ENCODE measurements at places on chromosomes 4 and X.

- no peak for DNase-seq
These were observed 880.4 kb upstream of the AGA start for GRCh38 chr4:178322524-178323183.

DNA sequence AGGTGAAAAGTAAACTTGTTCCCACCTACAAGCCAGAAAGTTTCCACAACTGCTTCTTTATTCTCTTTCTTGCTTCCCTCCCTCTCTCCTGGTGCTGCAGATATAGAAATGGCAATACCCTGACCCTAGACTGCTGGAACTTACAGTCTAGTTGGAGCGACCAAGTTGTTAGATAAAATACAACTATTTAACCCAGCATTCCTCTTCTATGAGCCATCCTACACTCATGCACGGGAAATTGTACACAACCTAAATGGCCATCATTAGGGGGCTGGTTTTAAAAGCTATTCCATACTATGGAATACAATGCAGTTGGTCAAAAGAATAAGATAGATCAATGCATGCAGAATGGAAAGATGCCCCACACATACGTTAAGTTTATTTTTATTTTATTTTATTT, 41.1 kb downstream of the PJA1 start:
- DNase-seq, result no peak

DNA sequence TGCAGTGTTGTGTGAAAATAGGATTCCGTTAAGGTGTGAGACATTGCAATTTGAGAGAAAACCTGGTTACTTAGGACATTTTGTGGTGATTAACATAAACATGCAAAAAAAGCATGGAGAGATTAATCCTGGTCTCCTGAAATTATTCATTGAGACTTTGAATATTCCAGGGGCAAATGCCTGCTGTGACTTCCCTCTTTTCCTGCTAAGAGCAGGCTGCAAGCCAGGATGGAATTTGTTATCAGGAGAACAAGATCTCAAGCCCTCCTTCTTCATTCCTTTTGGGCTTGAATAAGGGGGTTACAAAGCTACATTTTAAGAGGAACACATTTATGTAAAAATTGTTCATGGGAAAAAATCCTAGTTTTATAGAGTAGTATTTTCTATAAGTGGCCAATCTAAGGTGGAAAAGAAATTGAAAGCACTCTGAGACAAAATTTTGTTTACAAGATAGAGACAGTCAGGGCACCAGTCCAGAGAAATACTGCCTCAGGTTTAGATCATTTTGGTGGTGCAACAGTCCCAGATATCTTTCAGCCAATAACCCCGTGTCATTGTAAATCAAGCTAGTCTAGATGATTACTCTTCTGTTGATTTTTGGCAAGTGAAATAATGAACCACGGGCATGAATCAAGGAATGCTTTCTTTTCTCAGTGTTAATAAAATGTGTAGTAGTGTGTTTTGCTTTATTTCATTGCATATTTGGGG, 1528.3 kb upstream of the AGA start:
- no peak for DNase-seq

- no peak for DNase-seq
These were observed 228.7 kb downstream of the OPHN1 start for GRCh38 chrX:68204521-68205038.

GRCh38 chr4:40915318-40916217, 165.8 kb downstream of the NSUN7 start:
- DNase-seq, result no peak

DNA sequence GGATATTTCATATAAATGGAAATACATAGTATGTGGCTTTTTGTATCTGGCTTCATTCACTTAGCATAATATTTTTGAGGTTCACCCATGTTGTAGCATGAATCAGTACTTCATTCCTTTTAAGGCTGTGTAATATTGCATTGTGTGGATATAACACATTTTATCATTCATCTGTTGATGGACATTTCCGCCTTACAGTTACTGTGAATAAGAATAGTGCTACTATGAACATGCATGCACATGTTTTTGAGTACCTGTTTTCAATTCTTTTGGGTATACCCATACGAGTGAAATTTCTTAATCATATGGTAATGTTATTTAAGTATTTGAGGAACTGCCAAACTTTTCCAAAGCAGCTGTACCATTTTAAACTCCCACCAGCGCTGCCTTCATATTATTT, 539.6 kb upstream of the DIPK2B start:
- no peak for DNase-seq

DNA sequence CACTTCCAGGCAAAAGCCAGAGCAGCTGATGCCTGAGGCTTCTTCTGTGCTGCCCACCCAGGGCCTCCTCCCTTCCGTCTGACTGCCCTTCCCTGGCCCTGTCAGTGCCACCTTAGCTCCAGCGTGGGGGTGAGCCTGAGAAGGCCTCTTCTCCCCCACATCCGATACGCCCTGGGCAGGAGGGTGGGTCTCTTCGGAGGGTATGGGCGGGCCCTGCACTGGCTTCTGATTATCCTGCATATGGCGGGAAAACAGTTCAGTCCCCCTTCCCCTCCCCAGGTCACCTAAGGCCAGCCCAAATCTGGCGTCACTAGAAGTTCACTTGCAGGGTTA, 256.7 kb downstream of the FBXW7 start:
- no peak for DNase-seq

- DNase-seq, result no peak
These were observed 70.1 kb upstream of the TMLHE start for GRCh38 chrX:155682834-155683233.

DNA sequence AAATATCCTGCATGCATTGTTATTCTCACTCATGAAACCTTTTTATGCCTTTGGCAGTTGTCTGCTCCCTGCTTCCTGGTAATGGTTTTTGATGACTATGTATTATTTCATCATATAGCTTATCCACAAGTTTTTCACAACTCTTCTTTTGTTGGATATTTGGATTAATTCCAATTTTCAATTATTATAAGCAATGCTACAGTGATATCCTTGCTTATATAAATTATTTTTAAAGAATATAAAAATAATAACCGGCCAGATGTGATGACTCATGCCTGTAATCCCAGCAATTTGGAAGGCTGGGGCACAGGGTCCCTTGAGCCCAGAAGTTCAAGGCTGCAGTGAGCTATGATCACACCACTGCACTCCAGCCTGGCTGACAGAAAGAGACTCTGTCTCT, 47.0 kb downstream of the ASIC5 start:
- DNase-seq, result no peak

- DNase-seq, result no peak
These were observed 49.1 kb downstream of the SH3RF1 start for GRCh38 chr4:169221662-169222061.

GRCh38 chr4:38281371-38282071, 321.3 kb downstream of the PTTG2 start:
- peak; percentile 6 for DNase-seq

GRCh38 chrX:53155512-53156206, 61.7 kb downstream of the KANTR start:
- DNase-seq, result no peak

DNA sequence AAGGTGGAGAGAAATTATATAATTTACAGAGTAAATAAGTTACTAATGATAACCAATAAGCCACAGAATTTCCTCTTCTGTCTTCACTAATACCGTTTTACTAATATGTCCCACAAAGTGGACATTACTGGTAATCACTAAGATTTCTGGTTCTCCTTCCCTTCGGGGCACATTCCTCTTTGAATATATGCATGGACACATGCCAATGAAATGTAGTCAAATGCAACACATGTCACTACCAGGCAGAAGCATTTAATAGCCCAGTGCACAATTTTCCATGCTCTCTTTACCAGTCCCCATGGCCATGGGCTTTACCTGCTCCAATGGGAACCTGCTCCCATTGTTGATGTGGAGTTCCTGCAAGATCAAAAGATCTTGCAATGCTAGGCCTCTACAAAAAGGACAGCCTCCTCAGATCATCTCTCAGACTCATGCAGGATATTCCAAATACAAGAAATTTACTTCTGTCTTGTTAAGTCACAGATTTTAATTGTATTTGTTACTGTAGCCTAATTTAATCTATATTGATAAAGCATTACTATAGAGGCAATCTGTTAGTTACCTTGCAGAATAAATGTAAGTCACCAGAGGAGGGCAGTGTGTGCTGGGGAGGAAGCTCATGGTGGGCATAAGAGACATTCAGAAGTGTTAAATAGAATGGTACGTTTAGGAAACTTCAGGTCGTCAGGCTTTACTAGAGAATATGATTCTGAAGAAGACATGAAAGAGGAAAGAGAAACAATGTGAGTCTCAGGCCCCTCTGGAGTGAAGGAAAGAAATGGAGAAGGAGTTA, 37.1 kb upstream of the INPP4B start:
- DNase-seq, result no peak

DNA sequence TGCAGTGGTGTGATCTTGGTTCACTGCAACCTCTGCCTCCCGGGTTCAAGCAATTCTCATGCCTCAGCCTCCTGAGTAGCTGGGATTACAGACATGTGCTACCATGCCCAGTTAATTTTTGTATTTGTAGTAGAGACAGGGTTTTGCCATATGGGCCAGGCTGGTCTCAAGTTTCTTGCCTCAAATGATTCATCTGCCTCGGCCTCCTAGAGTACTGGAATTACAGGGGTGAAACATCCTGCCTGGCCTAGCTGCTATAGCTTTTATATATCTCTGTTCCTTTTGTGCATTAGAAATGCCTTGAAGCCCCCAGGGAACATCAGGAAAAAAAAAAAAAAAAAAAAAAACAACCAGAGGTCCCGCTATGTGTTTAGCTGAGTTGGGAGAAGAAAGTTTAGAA, 34.8 kb downstream of the UBE2K start:
- DNase-seq, result peak; percentile 63

DNA sequence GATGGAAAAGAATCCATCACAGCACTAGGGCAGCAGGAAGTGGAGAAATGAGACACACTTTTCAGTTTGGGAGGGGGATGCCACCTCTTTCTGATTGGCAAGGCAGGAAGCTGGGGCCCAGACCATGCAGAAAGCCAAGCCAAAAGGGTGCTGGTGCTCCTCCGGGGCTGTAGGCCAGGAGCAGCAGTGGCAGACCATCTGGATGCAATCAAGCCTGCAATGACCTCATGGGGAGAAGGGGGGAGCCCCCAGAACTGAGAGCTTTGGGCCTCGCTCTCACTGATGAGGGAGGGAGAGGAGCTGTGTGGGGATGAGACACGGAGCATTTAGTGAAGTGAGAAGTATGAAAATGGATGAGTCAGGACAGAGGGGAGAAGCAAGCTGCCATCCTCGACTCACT, 141.3 kb upstream of the NALF2 start:
- peak; percentile 70 for DNase-seq

GRCh38 chrX:147935156-147935758, 23.5 kb downstream of the FMR1 start:
- DNase-seq, result no peak

GRCh38 chr4:110543577-110543976, 67.6 kb downstream of the ENPEP start:
- no peak for DNase-seq

DNA sequence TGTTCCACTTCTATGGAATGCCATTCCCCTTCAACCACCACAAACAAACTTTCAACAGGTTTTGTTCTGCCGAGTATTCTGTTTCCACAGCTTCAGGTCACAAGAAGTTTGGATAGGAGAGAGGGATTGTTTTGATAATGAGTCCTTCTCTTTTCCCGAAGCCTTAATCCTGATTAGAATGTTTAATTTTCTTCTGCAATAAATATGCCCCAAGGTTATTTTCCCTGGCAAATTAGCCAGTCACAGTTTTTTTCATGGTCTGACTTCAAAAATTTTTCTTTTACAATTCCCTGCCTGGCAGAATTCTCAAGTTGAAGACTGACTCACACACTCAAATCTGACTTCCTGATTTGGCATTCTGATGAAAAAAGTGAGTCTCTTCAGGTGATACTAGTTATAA, 33.1 kb upstream of the EDNRA start:
- DNase-seq, result no peak

DNA sequence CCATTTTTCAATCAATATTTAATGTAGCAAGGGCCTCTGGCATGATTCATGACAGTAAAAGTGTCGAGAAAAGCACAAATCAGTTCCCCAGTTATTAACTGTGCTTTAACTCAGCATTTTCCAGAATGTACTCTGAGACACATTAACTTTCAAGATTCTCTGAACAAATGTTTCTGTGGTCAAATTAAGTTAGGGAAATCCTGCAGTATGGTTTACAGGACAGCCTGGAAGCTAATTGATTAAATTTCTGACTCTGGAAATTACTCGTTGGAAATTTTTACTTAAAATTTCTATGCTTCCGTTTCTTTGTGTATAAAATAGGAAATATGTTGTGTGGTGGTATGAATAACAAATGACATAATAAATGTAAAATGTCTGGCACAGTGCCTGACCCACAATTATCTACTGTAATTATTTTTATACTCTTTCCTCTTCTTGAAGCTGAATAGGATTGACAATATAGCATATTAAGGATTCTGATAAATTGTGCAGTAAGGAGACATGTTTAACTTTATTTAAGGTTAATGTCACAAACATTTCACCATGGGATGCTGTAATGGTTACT, 33.7 kb downstream of the STK32B start:
- no peak for DNase-seq
